Left ventricle myocardium inferior (tissue), 1 donor: ENCODE measurements at places on chromosomes 2 and 18. TPM values are rescaled to one million over a fixed set of nuclear protein-coding genes. Genes with fewer than 3 reads are reported as not detected.

DNA sequence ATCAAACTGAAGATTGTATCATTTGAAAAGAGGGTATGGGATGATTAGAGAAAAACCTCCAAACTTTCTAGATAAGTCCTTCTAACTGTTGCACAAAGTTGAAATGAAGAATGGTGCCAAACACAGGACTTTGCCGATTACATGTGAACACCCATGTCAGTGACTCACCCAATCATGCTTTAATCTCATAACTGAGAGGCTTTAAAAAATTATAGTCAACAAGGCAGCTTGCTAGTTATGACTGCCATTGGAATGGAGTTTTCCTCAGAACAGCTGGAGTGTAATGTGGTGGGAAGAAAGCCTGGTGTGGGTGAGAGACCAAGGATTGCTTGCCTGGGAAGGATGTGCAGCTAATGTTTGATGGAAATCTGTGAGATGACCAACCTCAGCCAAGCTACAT lies 98.2 kb upstream of the ALPP start:
- H3K4me3 ChIP-seq: no peak overlapping the region
- no peak overlapping the region for H3K27ac ChIP-seq

DNA sequence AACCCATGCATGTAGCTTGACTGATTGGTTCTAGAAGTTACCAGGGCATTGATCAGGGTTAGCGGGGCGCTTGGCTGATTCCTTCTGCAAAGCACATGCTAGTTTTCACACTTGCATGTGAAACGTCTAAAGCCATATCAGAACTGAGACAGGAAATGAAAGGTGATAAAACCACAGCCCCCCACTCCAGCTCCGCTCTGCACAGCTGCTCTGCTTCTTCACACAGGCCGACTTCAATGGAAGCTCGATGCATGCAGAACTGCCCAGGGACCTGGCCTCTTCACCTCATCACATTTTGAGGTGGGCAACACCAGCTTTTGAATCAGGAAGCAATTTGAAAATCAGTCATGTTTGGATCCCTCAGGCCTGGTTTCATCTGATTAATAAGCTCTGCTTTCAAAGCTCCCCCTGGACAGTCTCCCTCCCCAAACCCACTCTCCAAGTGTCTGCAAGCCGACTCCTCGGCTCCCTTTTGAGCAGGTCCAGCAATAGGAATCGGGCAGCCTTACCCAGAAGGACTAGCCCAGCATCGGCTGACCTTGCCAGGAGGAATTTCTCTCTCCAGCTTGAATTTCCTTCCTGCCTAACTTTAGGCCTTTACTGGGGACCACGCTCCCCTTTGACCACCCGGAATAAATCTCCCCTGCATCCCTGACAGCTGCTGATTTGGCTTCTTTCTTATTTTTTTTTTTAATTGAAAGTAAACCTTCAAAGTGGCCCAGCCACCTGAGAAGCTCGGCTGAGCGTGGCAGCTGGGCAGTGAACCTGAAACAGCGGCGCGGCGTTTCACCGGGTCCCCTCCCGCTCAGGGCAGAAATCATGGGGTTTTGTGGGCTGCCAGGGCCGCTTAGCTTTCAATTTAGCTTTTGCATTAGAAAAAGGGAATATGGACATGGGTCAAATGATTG lies 31.7 kb downstream of the HRH4 start:
- no peaks in the 10 kb centered on the region for H3K36me3 ChIP-seq
- H3K4me1 ChIP-seq: no peaks in the 10 kb centered on the region
- H3K27ac ChIP-seq: no peak overlapping the region
- DNase-seq: no peak
- H3K27me3 ChIP-seq: peaks cover 4% of the 10 kb centered on the region
- H3K4me3 ChIP-seq: no peak overlapping the region

DNA sequence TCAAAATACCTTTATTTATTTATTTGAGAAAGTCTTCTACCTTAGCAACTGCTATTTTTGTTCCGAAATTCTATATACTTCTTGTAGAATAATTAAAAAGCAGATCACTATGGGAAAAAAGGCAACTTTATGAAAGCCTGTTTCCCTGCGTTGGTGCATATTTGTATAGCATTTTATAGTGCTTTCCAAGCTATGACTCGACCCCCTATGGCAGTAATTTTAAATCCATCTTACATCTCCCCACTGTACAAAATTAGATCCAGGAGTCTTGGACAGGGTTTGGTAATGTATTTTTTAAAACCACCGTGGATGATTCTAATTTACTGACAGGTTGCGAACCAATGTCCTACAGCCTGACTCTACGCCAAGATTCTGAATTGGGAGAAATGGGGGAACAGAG lies 10.1 kb downstream of the TANK start:
- no peak overlapping the region for H3K27ac ChIP-seq
- H3K4me1 ChIP-seq: peaks cover 44% of the 10 kb centered on the region
- H3K27me3 ChIP-seq: no peaks in the 10 kb centered on the region
- peaks cover 15% of the 10 kb centered on the region for H3K36me3 ChIP-seq

DNA sequence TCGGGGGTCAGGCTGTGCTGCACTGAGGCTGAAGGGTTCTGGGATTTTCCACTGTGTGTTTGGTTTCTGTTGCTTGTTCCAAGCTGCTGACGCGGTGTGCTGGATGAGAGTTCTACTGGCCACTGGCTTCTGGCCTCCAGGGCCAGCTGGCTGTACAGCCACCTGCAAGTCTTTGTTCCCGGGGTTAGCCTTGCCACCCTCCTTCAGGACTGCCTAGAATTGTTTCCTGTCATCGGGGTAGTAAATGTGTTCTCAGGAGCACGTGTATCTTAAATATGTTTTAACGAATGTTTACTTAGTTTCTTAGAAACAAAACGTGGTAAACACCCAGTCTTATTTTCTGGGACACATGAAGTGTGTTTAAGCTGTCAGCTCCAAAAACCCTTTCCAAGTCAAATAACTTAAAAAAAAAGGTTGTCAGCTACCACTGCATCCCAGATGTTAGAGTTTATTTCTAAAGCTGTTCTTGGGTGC lies 231.2 kb downstream of the AGAP1 start:
- no peaks in the 10 kb centered on the region for H3K36me3 ChIP-seq
- H3K4me1 ChIP-seq: peaks cover 50% of the 10 kb centered on the region
- DNase-seq: peak; percentile 70
- H3K27me3 ChIP-seq: no peaks in the 10 kb centered on the region

GRCh38 chr2:104854498-104855220 lies 744 bp downstream of the POU3F3 start:
- no peaks in the 10 kb centered on the region for H3K36me3 ChIP-seq
- DNase-seq: no peak
- H3K27ac ChIP-seq: no peak overlapping the region
- H3K27me3 ChIP-seq: peaks cover 92% of the 10 kb centered on the region
- peak overlapping the region; percentile 62 for H3K4me3 ChIP-seq
- peaks cover 51% of the 10 kb centered on the region for H3K4me1 ChIP-seq

DNA sequence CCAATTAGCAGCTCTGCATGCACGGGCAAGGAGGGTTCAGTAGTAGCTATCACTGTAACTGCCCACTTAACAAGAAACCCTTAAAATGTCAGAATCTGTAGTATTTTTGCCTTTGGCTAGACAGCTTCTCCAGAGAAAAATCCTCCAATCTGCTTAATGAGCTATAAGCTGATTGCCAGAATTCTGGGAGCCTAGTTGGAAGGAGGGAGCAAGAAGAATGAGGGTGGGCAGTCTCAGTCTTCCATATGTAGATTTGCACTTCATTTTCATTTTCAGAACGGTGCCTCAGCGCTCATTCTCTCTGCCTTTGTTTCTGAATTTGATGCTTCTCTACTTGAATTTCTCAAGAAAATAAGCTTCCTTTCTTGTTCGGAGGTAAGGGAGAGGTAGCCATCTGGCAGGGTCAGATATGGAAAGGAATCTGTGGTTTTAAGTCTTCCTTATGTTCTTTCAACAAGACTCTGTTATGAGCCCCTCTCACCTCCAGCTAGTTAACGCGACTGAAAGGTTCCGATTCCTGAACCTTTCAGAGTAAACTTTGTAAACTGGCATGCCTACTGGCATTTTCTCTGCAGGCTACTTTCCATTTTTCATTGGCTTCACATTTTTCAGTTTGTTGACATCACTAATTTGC lies 53.5 kb downstream of the HNRNPLL start:
- no peaks in the 10 kb centered on the region for H3K36me3 ChIP-seq
- no peak for DNase-seq
- no peak overlapping the region for H3K4me3 ChIP-seq
- no peak overlapping the region for H3K27ac ChIP-seq
- H3K27me3 ChIP-seq: no peaks in the 10 kb centered on the region
- no peaks in the 10 kb centered on the region for H3K4me1 ChIP-seq

DNA sequence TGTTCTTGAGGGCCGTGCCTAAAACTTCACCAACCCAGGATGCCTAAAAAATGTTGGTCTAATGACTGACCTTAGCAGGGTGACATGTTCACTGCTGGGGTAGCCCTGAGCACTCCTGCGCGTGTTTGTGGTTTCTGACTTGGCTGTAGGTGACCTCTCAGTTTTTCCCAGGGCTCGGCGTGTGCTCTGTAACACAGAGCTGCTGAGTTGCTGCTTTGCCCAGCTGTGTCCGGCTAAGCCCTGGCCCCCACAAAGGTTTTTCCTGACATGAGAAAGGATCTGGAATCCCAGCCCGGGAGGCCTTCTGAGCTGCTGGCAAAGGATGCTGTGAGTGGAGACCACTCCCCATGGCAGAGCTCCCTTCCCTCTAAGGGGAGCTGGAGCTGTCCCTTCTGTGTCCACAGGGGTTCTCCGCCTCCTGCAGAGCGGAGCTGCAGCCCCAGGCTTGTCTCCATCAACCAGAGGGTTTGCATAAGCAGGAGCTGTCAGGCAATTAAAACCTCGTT lies 52.7 kb downstream of the CRIM1 start:
- H3K36me3 ChIP-seq: no peaks in the 10 kb centered on the region
- H3K27ac ChIP-seq: peak overlapping the region; percentile 62
- H3K4me3 ChIP-seq: peak overlapping the region; percentile 13
- H3K27me3 ChIP-seq: no peaks in the 10 kb centered on the region
- DNase-seq: peak; percentile 20

- peaks cover 51% of the 10 kb centered on the region for H3K4me1 ChIP-seq
- peaks cover 11% of the 10 kb centered on the region for H3K36me3 ChIP-seq
- no peak overlapping the region for H3K4me3 ChIP-seq
- no peak for DNase-seq
- H3K27ac ChIP-seq: peak overlapping the region; percentile 91
- no peaks in the 10 kb centered on the region for H3K27me3 ChIP-seq
Observed at GRCh38 chr2:208256192-208256782, 1.4 kb upstream of the IDH1 start.

- DNase-seq: no peak
- no peaks in the 10 kb centered on the region for H3K36me3 ChIP-seq
- no peak overlapping the region for H3K27ac ChIP-seq
- H3K27me3 ChIP-seq: no peaks in the 10 kb centered on the region
Observed at GRCh38 chr18:30582078-30582477, 460.5 kb downstream of the DSC3 start.

DNA sequence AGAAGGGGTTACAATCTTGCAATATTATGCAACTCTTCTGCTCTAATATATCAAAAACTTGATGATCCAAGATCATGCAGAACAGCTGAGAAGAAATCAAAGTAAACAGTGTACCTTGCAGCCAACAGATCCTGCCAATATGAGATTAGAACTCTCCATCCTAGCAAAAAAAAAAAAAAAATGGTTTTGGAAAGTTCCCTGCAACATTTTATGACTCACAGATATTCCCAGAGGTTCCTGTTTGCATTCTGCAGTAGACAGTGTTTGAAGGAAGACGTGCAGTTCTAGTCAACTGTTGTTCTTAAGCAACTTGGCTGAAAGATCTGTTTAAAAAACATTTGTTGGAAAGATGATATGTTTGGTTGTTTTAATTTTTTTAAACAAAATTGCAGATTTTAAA lies 103.6 kb upstream of the WDR75 start:
- H3K27me3 ChIP-seq: no peaks in the 10 kb centered on the region
- H3K4me3 ChIP-seq: no peak overlapping the region
- H3K4me1 ChIP-seq: no peaks in the 10 kb centered on the region
- DNase-seq: no peak

- peak overlapping the region; percentile 1 for H3K4me3 ChIP-seq
- no peaks in the 10 kb centered on the region for H3K36me3 ChIP-seq
- DNase-seq: no peak
- peak overlapping the region; percentile 83 for H3K27ac ChIP-seq
Observed at GRCh38 chr2:64213532-64214275, 69.5 kb upstream of the PELI1 start.

- no peaks in the 10 kb centered on the region for H3K4me1 ChIP-seq
- no peaks in the 10 kb centered on the region for H3K36me3 ChIP-seq
- H3K27me3 ChIP-seq: no peaks in the 10 kb centered on the region
Observed at GRCh38 chr2:100376836-100377235, 40.6 kb downstream of the CHST10 start.

GRCh38 chr2:186544255-186544675 lies 45.6 kb upstream of the ITGAV start:
- H3K4me3 ChIP-seq: no peak overlapping the region
- H3K27me3 ChIP-seq: no peaks in the 10 kb centered on the region
- peaks cover 19% of the 10 kb centered on the region for H3K4me1 ChIP-seq
- H3K27ac ChIP-seq: peak overlapping the region; percentile 59
- no peaks in the 10 kb centered on the region for H3K36me3 ChIP-seq
- no peak for DNase-seq

- H3K27ac ChIP-seq: no peak overlapping the region
- H3K27me3 ChIP-seq: no peaks in the 10 kb centered on the region
- DNase-seq: no peak
- peaks cover 74% of the 10 kb centered on the region for H3K4me1 ChIP-seq
- no peaks in the 10 kb centered on the region for H3K36me3 ChIP-seq
- H3K4me3 ChIP-seq: no peak overlapping the region
Observed at GRCh38 chr2:200380091-200380561, 73.6 kb downstream of the SPATS2L start.

DNA sequence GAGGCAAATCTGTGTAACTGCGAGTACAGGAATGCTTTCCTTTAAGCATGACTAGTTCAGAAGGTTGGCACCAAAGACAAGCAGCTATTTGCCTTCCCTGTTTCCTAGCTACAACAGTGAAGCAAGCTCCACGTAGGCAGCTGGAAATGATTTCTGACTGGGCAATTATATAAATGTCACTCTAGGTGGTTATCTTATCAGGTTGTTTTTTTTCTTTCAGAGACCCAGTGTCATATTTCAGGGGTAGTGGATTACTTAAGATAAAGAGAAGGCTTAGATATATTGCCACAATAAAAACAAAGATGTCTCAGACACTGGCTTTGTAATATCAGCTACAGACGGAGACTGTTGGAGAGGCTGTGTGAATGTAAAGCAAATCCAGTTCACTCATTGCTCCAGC lies 748.9 kb upstream of the NXPH2 start:
- no peak overlapping the region for H3K4me3 ChIP-seq
- no peaks in the 10 kb centered on the region for H3K36me3 ChIP-seq
- no peak overlapping the region for H3K27ac ChIP-seq
- no peak for DNase-seq

GRCh38 chr18:36675542-36675941 lies 153.3 kb downstream of the TPGS2 start:
- no peaks in the 10 kb centered on the region for H3K36me3 ChIP-seq
- DNase-seq: no peak
- no peak overlapping the region for H3K4me3 ChIP-seq
- peaks cover 4% of the 10 kb centered on the region for H3K4me1 ChIP-seq
- no peak overlapping the region for H3K27ac ChIP-seq

GRCh38 chr2:136114382-136114781 lies 3.6 kb downstream of the CXCR4 start:
- H3K27ac ChIP-seq: no peak overlapping the region
- peaks cover 33% of the 10 kb centered on the region for H3K4me1 ChIP-seq
- H3K27me3 ChIP-seq: peaks cover 67% of the 10 kb centered on the region

Gene CCDC148
- total RNA-seq: 0.30 TPM

Gene UPP2
- total RNA-seq: not detected

Gene ZSWIM2
- total RNA-seq: not detected

Gene ZAP70
- 0.55 TPM for total RNA-seq

Gene CPO
- 0.25 TPM for total RNA-seq

Gene TUBA3D
- 86.3 TPM for total RNA-seq

Gene LAPTM4A
- total RNA-seq: 201 TPM

Gene OSR1
- total RNA-seq: 2.7 TPM

Gene CCL20
- total RNA-seq: not detected

Gene ARL4C
- 2.7 TPM for total RNA-seq

Gene GCKR
- total RNA-seq: not detected
